ENCODE measurements at places on chromosomes 3 and 15.
A peak's percentile ranks its signal among the peaks of the same experiment; 100 is the strongest.

- DNase-seq: no peak
Observed at GRCh38 chr15:46304321-46304720, 669.5 kb downstream of the SQOR start.

- DNase-seq: no peak
Observed at GRCh38 chr3:124431331-124431994, 298.8 kb upstream of the UMPS start.

GRCh38 chr3:39275052-39275451, 4.8 kb downstream of the CX3CR1 start:
- DNase-seq: no peak

- no peak for DNase-seq
Observed at GRCh38 chr3:148226246-148226645, 471.5 kb upstream of the AGTR1 start.

DNA sequence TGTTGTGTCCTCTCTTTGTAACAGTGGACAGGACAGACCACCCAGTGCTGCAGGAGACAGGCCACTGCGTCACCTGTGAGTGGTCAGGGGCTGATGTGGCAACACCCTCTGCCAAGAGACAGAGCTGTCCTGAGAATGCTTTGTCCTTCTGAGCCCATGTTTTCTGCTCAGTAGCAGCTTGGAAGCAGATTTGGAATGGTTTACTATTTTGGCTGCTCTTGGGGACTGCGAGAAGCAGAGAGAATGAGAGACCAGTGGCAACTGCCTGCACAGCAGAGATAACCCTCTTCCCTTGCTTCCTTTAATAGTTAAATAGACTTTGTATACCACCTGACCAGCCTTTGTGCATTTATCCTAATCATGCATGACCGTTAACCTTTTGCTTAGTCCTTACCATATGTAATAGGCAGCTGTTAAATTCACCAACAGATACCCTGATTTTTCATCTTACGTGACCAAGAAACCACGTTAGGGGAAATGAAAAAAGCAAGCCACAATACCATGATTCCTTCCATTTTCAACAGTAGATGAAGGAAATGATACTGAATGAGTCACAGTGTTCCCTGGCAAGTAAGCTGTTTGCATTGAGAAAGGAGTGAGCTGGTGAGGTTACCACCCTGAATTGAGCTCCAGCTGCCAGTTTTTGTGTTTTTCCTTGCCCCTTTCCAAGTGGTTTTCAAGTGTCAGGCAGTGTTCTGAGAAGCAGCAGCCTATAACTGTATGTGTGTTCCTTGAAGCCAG, 35.5 kb downstream of the B3GALNT1 start:
- peak; percentile 10 for DNase-seq
